ENCODE measurements at places on chromosomes 11 and 22. TPM values are rescaled to one million over a fixed set of nuclear protein-coding genes. Genes with fewer than 3 reads are reported as not detected.

The SPCS2 gene
- 109 TPM for total RNA-seq

The SCUBE2 gene
- total RNA-seq, result 7.1 TPM

The MICAL2 gene
- total RNA-seq, result 38.8 TPM

- DNase-seq, result no peak
Observed at GRCh38 chr11:61279934-61280659, 15.0 kb downstream of the VWCE start.

DNA sequence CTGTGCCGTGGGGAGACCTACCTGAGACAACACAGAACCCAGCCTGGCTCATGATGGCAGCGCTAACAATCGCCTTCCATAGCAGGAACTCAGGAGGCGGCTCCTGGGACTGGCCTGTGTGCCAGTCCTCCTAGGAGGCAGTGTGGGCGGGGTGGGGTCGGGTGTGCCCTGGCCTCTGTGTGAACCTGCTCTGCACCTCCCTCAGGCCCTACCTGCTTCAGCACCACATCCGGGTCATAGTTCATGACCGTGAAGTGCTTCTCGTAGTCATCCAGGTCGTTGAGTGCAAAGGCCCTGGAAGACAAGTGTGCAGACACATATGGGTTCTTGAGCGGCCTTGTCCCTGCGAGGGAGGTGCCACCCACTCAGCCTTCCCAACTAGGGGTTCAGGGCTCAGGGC is 15.3 kb downstream of the TTLL12 start:
- peak; percentile 34 for DNase-seq

DNA sequence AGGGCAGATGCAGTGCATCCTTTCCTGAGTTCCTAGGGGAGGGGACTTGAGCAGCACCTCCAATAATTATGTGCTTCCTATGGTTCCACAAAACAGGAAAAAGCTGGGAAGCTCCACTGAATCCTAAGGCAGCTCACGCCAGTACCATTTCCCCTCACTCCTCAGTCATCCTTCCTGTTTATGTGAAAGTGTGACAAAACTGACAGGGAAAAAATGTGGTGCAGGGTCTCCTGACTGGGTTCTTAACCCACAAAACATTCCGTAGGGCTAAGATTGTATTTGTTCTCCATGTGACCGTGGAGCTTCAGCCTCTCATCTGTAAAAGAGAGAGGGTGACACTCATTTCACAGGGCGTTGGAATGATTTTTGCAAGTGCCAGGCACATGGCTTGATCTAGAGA is 12.2 kb upstream of the LYVE1 start:
- DNase-seq, result no peak

- DNase-seq, result no peak
Observed at GRCh38 chr11:127627204-127627603, 626.6 kb upstream of the KIRREL3 start.

DNA sequence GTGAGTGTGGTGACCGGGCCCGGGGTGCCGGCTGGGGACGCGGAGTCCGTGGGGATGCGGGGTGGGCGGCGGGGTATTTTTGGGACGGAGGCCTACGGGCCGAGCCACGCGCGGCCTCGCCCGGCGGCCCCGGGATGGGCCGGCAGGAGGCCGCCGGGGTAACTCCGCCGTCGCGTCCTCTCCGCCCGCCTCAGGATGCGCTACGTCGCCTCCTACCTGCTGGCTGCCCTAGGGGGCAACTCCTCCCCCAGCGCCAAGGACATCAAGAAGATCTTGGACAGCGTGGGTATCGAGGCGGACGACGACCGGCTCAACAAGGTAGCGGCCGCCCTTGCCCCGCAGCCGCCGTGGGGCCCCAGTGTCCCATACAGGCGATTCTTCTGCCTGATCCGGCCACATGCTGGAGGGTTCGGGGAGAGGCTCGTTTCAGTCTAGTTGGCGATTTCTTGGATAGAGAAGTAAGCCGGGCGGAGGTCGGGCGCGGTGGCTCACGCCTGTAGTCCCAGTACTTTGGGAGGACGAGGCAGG is 337 bp downstream of the RPLP2 start:
- no peak for DNase-seq

DNA sequence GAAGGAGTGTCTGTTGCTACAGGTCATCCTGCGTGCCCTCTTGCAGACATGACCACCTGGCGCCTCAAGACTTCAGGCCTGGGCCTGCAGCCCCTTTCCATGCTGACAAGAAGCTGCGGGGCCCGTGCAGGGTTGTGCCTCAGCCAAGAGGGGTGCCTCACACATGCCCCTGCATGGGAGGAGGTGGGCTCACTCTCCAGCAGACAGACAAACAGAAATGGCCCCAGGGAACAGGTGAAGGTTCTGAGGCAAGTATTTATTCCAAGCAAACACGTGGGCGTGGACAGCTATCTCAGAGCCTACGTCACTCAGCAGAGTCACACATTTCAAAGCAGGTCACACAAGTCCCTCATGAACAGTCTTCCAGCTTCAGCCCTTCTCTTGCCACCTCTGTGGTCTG is 5.9 kb upstream of the SYCE3 start:
- peak; percentile 50 for DNase-seq

DNA sequence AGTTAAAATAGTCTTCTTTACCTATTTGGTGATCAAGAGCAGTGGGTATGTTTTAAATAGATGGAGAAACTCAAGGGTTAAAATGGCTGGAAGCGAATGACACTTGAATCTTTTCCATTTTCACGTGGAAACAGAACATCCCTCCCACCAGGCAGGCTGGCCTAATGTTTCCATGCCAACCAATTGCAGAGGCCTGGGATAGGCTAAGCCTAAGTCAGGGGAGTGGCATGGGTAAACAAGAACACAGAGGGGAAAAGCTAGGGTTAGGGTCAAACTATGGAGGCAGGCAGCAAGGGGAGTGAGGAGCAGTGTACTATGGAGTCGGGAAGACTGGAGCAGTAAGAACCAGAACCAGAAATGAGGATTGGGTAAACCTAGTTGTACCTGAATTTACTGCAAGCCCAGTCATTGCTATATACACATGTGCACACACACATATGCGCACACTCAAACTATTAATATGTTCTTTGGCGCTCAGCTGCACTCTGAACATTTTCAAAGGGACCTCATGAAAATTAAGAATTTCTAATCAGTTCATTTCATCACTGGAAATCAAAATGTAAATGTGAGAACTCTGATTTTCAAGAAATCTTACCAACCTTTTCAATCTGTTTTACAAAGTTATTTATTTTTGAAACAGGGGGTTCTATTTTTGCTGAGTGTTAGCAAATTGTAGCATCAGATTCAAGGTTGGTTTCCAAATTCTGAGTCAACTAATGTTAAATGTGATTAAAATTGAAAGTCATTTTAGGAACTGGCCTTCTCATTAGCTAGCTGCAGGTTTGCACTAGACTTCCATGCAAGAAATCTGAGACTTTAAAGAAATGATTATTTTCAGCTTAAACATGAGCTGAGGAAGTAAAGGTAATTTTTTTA is 327.0 kb upstream of the CCDC90B start:
- DNase-seq, result no peak
